ENCODE measurements at places on chromosomes 6 and 20.

DNA sequence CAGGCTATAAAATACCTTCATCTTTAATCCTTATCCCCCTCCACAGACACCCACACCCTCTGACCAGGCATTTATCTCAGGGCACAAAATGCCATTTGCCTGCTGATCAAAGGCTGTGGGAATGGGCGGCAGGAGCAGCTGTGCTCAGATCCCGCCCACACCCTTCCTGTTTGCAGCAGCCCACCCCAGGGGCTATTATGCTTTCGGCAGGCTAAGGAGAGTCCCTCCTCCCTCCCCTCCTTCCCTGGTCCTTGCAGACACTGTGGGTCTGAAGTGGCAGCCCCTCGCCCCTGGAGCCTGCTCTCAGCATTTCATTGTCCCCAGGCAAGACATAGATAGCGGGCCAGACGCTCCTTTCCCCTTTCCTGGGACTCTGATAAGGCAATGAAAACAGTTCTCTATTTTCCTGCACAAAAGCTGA is 220.8 kb upstream of the HEY2 start:
- DNase-seq: no peak

DNA sequence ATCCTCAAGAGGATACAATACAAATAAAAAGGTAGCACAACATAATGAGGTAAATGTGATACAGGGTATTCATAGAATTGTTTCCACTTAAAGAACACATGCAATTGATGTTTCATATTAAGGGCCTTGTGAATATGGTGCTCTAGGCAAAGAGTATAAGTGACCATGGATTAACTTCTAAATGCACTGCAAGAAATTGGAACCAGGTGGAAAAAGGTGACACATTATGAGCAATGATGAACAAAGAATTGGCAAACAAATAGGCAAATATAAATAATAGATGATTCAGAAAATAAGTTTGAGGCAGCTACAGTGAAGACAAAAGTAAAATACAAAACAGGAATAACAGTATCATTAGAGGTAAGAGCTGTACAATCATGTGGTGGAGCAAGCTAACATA is 192.0 kb downstream of the GRIK2 start:
- DNase-seq: no peak

GRCh38 chr20:49444553-49444990 is 37.9 kb downstream of the KCNB1 start:
- no peak for DNase-seq

DNA sequence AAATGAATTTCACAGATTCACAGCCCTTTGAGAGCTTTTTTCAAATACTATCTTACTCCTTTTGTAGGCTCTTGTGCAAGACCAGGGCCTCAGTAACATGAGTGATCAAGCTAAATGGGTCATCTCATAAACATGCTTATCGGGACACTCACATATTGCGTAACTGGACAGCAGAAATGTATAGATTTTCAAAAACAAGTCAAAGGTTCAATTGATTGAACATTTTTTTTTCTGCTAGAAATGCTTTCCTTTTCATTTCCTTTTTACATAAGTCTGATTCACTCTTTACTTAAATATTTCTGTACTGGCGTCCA is 8.7 kb upstream of the SALL4 start:
- no peak for DNase-seq

GRCh38 chr6:137167702-137168377 is 5.6 kb downstream of the IL22RA2 start:
- no peak for DNase-seq

DNA sequence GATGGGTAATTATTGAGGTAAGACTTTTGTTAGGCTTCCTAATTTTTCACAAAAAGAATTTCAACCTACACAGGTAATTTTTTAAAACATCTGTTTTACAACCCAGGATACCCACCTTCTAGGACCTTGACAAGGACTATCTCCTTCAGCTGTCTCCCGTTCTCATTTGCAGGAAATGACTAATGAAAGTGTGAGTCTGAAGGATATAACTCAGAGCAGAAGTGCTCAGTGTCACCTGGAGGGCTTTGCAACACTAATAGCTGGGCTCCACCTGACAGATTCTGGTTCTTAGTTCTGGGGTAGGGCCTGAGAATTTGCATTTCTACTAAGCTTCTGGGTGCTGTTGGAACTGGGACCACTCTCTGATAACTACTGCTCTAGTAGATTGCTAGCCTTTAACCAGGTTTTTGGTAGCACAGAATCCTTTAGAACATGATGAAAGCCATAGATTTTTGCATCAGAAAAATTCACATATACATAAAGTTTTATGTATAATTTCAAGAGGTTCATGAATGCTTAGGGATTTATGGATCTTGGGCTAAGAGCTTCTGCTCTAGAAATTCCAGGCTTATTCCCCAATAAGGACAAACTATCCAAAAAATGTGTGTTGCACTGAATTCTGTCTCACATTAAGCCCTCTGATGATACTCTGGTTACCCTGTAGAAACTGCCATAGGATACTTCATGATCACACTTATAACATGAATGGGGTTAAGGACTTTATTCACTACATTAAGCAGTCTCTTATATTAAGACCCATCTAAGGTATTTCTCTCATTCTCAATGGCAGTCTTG is 30.3 kb downstream of the AK9 start:
- DNase-seq: no peak

GRCh38 chr6:1416820-1417219 is 27.4 kb downstream of the FOXF2 start:
- no peak for DNase-seq

DNA sequence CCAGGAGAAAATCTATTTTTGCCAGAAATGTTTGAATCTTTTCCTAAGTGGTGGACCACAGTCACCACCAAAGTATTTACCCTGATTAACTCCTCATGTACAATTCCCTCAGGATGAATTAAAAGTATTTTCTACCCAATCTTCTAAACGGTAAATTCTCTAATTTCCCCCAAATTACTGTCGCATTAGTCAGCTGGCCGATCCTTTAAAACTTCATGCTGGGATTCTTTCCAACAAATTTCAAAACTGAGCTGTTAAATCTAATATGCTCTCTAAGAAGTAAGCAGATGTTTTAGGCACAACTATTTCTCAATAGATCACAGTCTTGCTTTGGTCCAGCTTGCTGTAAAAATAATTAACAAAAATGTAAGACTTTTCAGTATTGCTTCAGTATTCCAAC is 447.2 kb downstream of the FRK start:
- no peak for DNase-seq

DNA sequence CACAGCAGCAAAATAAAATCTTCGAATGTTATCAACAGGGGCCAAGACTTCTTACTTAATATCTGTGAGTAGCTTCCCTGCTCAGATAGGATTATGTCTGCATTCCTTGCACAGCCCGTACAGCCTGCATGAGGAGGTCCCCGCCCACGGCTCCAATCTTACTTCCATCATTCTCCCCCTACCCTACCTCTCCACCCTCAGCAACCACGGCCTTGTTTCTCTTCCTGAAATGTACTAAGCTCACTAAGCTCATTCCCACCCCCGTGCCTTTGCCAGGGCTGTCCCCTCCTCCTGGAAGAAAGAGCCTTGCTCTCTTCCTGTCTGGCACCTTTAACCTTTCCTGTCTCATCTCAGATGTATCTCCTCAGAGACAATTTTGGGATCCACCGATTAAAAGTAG is 120.4 kb downstream of the BCAS1 start:
- DNase-seq: no peak

GRCh38 chr20:5354901-5355300 is 38.1 kb upstream of the PROKR2 start:
- DNase-seq: no peak

- DNase-seq: no peak
These were observed 104.3 kb upstream of the SLC24A3 start for GRCh38 chr20:19108155-19108554.

- DNase-seq: no peak
These were observed 120.0 kb downstream of the UTRN start for GRCh38 chr6:144405163-144405562.

DNA sequence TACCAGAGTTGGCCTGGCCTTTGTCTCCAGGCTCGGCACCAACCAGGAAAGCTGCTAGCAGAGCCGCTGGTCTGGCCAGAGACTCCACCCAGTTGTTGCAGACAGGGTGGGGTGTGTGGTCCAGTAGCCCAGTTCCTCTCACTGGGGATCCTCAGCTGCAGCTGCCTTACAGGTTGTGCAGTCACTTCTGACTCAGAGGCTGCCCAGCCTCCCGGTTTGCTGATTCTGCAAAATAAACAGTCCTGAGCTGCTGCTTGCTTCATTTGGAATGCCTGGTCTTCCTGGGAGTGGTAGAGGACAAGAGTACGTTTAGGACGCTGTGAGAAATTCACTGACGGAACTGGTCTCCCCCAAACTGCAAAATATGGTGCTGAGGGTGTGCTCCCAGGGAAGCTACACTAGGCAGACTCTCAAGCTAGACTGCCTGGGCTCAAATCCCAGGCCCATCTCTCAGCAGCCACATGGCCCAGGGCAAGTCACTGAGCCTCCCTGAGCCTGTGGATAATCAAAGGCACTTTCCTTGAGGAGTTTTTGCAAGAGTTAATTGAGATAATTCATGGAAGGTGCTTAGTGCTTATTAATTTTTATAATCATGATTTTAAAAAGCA is 246.1 kb downstream of the TFAP2C start:
- DNase-seq: no peak

DNA sequence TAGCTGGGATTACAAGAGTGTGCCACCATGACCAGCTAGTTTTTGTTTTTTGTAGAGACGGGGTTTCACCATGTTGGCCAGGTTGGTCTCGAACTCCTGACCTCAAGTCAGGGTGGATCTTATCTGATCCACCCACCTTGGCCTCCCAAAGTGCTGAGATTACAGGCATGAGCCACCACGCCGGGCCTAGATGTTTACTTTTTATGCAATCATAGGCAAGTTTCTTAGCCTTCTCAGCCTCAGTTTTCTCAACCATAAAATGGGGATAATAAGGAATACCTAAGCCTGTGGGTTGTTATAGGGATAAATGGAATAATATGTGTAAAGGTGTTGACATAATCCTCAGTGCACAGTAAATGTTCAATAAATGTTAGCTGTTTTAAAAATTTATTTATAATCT is 9.8 kb downstream of the SPATS1 start:
- no peak for DNase-seq

DNA sequence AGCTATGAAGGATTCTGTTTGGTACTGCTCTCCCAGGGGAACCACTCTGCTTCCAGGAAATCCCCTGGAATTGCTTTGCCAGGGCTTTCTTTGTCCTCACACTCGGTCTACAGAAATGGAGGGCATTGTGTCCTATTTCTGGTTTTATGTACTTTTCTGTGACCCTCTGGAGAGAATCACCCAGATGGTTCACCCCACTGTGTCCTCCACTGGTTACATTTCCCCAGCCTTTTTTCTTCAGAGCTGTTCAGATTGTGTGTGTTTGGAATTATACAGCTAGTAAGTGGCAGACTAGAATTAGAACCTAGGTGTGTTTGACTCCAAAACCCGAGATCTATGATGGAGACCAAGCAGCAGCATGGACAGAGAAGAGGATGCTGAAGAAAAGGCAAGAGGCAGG is 80.8 kb downstream of the CD164 start:
- DNase-seq: no peak

GRCh38 chr6:169895926-169896761 is 144.7 kb downstream of the ERMARD start:
- DNase-seq: no peak

DNA sequence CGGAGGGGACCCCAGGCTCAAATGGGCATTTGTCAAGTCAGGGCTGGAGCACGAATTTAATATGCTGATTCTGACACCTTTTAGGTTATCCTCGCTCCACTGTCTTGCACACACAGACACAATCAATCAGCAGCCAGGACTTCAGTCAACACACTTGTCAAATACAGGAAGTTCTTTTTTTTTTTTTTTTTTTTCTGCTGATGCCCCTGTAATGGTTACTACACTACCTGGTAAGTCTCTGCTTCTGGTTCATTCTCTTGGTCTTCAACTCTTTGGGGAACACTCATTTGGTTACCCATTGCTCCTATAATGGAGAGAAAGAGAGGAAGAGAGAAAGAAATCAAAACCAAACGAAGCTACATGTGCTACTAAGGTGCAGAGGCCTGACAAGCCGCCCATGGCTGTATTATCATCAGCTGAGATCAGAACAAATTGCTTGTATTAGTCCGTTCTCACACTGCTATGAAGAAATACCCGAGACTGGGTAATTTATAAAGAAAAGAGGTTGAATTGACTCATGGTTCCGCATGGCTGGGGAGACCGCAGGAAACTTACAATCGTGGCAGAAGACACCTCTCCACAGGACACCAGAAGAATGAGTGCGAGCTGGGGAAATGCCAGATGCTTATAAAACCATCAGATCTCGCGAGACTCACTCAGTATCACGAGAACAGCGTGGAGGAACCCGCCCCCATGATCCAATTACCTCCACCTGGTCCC is 11.8 kb downstream of the BCAS1 start:
- no peak for DNase-seq
